ENCODE measurements at places on chromosomes 5 and 9.

DNA sequence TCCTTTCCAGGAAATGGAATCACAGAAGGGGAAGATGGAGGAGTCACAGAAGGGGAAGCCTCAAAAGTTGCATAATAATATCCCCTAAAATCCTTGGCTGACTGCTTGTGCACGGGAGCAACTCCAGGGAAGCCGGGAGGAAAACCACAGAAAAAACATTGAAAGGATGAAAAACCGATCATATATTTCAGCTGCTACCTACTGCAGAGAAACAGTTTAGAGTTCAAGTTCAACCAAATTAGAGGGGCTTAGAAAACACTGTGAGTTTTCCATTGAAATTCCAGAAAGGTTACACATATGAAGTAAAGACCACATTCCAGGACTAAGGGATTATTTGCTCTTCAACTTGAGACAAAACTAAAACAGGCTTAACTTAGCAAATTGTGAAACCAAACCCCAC, 37.6 kb upstream of the MTAP start:
- no peak for DNase-seq

DNA sequence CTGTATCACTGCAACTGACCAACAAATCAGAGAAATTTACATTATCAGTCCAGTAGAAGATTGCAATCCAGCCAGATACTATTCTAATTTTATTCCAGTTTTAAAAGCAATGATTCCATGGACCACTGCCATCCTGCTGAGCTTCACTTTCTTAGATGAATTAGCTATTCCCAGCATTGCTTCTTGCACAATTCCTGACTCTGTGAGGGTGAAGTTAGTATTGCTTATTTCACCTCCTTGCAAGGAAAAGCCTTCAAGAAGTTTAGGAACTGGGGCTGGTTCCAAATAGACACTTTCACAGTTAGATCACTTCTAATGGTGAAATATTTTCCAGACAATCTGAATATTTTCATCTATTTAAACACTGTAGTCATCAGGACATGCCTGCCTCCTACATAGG, 338.6 kb upstream of the TNC start:
- DNase-seq = no peak

- DNase-seq = no peak
Measured at GRCh38 chr9:100220936-100221335, 121.9 kb downstream of the INVS start.

DNA sequence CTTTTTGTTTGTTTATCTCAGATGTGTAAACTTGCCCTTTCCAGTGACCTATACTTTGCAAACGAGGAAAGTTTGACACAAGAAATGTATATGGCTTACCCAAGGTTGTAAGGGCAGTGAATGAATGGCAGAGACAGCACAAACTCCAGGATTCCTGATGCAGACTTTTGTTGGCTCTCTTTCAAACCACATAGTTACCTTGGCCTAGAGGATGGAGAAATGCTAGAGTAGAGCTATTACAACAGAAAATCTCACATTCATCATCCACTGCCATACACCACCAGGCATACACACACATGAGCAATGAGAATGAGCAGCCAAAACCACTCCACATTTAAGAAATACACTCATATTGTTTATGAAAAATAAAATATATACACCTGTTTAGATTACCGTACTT, 387.0 kb downstream of the TLR4 start:
- DNase-seq = no peak

DNA sequence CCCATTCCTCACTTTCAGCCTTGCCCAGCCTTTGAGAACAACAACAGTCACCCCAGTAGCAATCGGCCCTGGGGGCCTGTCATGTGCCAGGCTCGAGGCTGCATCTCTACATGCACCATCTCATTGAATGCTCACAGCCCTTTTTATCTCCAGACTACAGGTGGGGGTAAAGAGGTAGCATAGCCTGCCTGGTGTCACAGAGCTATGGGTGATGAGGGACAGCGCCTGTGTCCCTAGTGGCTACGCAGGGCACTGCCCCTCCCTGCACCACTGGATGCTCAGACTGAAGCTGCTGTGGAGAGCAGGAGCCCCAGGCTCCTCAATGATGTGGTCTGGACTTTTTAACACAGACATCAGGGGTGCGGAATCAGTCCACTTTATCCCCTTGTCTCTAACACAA, 2.8 kb downstream of the CAMK2A start:
- no peak for DNase-seq

DNA sequence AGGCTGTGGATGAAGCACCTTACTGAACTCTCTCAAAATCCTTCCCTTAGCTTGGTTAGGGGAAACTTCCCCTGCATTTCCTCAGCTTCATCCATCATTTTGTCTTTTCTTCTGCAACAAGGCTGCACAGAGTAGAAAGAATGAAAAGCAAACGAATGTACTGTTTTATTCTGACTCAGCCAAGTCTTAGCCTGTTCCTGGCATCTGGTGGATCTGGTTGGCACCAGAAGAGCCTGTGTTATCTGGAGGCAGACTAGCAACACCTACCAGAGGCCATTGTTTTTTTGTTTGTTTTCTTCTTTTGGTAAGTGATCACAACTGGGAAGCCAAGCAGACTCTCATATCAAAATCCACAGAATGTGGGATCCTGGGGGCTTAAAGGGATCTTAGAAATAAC, 200.7 kb downstream of the FANCC start:
- no peak for DNase-seq

DNA sequence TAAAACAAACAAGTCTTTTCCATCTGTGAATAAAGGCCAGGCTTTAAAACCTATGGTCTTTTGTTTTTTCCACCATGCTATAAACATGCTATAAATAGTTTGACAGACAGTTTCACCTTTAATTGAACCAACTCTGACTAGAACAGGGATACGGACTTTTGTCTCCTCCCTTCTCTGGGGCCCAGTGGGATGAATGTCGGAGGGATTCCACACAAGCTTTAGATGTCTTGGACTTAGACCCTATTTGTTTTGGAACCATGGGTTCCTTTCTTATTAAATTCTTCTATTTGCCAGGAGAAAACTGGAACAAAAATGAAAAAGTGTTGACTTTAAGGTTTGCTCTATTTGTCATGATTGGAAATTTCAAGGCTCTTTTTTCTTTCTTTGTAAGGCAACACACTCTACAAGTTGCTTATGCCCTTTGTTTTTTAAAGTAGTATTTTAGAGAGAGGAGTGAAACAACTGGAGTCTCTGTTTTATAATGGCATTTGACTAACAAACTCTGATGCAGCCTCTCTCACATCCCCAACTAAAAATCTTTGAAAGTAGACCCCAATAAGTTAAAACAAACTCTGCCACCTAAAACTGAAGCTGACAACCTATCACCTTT, 145.3 kb downstream of the MLLT3 start:
- DNase-seq = no peak

DNA sequence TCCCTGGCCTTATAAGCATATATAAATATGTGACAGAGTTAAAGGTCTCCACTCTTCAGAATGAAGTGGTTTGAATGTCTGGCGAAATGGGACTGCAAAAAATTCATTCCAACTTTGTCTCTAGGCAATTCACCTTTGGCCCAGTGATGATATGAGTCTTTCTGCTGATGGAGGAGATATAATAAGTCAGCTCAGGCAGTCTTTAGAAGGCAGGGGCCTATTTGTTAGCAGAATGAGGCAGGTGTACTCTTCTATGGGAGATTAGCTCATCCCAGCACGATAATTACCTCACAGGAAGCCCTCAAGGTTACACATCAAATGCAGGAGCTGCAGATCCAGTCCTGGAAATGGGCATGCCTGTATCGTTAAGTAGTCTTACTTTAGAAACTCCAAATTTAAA, 300.5 kb downstream of the NR2F1-AS1 start:
- no peak for DNase-seq

- DNase-seq = no peak
Measured at GRCh38 chr5:77366717-77367500, 125.2 kb downstream of the WDR41 start.

GRCh38 chr9:93134740-93135444, 841 bp upstream of the NINJ1 start:
- no peak for DNase-seq

Measured in NCI-H187 treated with DMSO at 0.1 percent for 48 hours (cell line).